Activated CD8-positive, alpha-beta memory T cell treated with anti-CD3 and anti-CD28 coated beads for 1 hour (primary cell): ENCODE measurements at places on chromosomes 7 and 10.

DNA sequence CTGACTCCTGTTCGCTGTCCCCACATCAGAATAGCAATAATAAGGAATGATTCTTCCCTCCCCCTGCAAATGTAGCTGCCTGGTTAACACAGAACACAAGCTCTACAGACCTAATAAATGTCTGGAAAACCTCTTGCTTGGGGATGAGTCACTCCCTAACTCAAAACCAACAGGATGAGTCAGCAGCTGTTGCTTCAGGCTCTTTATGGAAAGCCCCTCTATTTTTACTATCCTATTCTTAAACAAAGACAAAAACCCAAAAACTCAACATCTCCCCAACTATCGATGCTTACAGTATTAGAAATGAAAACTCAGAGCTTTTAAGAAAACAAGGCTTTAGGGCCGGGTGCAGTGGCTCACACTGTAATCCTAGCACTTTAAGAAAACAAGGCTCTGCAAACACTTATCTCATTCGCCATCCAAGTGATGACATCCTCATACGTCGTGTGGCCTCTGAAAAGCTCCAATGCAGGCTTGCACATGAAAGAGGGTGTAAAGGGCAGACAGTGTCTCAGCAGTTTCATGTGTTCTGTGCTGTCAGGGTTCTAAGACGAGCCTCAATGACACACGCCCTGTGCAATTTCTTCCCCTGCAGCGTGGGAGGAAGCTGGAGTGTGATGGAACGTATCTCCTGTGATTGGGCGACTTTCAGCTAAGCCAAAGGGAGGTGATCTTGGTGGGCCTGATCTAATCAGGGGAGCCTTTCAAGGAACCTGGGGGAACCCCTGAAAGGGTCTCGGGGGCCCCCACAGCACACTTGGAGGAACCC is 70.1 kb downstream of the AMZ1 start:
- DNase-seq = no peak

DNA sequence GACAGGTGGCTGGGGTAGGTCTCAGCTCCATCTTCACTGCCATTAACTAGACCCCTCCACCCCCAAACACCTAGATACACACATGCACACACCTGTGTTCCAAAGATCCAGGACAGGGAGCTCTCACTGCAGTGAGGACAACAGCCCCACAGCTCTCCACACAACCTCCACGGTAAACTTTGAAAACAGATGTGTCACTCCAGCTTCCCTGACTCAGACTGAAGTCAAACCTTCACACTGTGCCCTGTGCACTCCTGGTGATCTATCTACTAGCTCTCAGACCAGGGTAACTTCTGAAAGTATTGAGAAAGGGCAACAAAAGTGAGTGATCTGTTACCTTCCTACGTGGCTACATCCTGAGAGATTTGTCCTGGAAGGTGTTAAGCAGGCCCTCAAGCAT is 519.8 kb downstream of the XPNPEP1 start:
- DNase-seq = no peak

- no peak for DNase-seq
Measured at GRCh38 chr7:5625938-5626337, 155.5 kb downstream of the RNF216 start.

DNA sequence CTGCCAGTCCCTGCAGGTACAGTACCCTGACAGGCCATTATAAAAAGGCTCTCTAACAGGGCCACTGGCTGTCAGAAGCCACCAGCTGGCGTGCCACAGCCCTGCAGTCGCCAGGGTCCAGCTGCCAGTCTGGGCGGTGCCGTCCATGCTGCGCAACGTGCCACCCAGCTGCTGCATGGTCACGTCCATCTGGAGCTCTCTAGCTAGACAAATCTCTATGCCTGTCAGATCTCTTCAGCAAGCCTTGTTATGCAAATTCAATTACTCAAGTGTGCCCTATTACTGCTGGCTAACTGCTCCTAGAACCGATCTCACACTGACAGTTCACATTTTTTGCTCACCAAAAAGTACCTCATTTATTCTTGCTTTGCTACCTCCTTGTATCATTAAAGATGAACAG is 75.9 kb downstream of the HIBADH start:
- DNase-seq = no peak

DNA sequence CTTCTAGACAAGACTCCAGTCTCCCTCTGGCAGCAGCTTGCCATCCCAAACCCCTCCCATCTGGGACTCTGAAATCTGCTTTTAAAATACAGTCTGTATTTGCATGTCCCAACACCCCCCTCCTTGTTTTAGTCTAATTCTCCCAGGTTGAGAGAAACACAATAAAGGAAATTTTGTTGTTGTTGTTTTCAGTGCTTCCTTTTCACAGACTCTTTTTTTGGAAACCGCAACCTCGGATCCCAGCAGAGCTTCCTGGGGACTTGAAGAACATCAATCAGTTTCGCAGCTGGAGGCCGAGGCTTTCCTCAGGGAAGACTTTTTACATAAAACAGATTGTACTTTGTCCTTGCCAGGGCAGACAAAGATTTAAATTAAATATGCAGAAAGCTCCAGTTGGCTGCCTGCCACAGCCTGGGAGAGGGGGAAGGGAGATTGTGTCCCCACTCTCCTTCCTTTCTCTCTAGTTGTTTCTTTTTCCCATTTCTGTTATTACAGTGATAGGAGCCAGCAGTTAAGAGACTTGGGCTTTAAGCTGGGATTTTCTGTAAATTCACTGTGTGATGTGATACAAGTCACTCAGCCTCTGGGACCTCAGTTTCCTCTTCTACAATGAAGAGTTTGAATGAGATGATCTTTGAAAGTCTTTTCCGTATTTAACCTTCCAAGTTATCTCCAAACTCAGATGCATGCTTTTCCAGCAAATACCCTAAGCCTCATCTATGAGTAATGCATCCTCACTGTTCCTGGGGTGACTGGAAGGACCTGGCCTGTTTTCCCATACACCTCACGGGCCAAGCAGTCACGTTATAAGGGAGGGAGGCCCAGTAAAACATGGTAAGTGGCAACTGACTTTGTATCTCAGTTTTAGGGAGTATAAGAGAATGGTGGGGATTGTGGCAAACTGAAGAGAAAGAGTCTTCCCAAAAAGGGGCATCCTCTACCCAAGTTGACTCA is 192.3 kb downstream of the REEP3 start:
- DNase-seq = no peak

- DNase-seq = no peak
Measured at GRCh38 chr10:87507879-87508483, 3.3 kb downstream of the MINPP1 start.

DNA sequence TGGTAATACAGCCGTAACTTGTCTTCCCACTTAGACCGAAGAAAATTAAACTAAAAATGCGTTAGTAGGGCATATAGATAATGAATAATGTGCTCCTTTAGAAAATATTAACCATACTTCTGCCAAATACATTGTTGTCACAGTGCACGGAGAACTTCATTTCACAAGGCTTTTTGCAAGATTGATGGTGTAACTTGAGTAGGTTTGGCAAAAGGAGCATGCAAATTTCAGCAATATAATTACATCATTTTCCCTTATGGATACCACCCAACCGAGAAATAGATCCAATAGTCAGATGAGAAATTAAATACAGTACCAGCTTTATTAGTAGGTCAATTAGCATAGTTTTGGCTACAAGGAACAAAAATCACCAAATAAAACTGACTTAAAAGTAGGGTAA is 792.6 kb upstream of the C7orf33 start:
- no peak for DNase-seq

- no peak for DNase-seq
Measured at GRCh38 chr7:43535810-43536585, 46.9 kb upstream of the STK17A start.

- DNase-seq = no peak
Measured at GRCh38 chr10:131649617-131650016, 251.2 kb upstream of the PPP2R2D start.

- no peak for DNase-seq
Measured at GRCh38 chr7:103929901-103930311, 59.6 kb downstream of the RELN start.

- DNase-seq = no peak
Measured at GRCh38 chr10:11150879-11151415, 133.3 kb downstream of the CELF2 start.

- DNase-seq = peak; percentile 33
Measured at GRCh38 chr7:24812305-24812945, 55.2 kb upstream of the GSDME start.

GRCh38 chr10:7886056-7886455 is 67.8 kb downstream of the TAF3 start:
- no peak for DNase-seq

GRCh38 chr7:22663721-22664120 is 63.3 kb upstream of the IL6 start:
- no peak for DNase-seq

DNA sequence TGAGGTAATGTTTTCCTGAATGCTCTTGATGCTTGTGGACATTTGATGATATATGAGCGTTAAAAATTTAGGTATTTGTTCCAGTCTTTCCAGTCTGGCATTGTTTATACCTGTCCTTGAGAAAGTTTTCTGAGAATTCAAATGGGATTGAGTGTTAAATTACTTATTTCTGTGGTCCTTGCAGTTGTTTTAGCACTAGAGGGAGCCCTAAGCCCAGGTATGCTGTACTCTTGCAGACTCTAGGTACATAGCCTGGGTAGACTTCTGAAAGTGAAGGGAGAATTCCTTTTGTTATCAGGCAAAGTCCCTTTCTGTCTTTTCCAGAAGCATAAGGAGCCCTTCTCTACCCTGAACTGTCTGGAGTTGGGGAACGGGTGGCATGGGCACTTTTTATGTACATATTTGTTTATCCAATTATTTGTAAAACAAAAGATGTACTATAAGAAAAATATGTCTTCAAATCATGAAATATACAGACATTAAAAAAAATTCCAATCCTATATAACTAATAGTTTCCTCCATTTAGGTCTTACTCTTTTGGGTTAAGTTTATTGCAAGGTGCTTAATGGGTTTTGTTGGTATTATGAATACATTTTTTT is 262.1 kb downstream of the ATRNL1 start:
- DNase-seq = no peak

GRCh38 chr10:127947211-127947610 is 40.3 kb downstream of the PTPRE start:
- no peak for DNase-seq

- no peak for DNase-seq
Measured at GRCh38 chr7:74207586-74207985, 2.2 kb upstream of the LAT2 start.

DNA sequence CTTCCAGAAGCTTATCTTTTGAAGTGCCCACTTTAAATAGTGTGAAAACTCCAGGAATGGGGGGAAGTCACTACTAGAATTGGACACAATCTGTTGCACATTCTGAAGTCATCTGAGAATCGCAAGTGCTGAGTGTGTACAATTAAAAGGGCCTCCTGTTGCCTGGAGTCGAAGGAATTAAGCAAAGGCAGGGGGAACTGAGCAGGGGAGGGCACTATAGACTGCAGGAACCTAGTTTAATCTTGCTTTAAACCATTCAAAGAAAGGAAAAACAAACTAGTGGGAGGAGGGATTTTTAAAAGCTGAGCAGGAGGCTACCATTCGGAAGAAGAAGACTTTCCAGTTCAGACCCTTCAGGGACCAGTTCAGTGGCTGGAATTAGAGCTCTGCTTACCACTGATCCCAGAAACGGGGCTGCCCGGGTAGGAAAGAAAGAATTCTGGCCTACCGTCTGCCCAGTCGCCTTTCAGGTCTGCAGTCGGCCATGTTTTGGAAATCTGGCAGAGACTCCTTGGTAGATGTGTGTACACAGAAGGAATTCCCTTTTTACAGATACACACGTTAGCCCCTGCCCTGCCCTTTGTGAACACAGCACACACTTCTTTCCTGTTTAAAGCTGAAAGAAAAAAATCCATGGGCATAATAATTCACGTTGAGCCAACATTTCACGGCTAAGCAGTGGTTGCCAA is 610.6 kb upstream of the FOXK1 start:
- no peak for DNase-seq

DNA sequence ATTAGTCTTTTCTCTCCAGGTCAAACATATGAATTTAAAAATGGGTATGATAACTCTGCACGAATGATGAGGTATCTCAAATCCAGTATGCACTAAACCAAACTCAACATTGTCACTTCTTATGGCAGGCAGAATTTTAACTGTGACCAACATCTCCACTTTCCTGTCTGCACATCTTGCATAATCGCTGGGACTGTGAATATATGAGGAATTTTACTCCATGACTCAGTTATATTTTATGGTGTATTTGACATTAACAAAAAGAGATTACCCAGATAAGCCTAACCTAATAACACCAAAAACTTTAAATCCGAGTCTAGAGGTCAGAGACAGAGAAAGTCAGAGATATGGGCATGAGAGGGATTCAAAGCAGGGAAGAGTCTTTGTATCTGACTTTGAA is 454.5 kb upstream of the SEMA3D start:
- no peak for DNase-seq

GRCh38 chr7:86788948-86789347 is 145.2 kb downstream of the GRM3 start:
- DNase-seq = no peak

- no peak for DNase-seq
Measured at GRCh38 chr10:31678575-31679516, 249.8 kb downstream of the ARHGAP12 start.

DNA sequence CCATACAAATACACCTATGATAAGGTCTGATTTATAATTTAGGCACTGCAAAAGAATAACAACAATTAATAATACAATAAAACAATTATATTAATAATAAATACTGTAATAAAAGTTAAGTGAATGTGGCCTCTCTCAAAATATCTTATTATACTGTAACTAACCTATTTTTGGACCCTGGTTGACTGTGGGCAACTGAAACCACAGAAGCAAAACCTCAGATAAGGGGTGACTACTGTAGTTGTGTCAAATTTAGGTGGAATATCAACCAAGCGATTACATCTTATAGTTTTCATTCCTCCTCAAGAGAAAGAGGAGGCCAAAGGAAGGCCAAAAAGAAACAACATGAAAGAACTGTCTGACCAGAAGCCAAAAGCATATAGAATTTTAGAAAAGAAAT is 103.9 kb downstream of the SKAP2 start:
- DNase-seq = no peak

GRCh38 chr7:128362670-128363069 is 1.2 kb upstream of the PRRT4 start:
- DNase-seq = no peak

DNA sequence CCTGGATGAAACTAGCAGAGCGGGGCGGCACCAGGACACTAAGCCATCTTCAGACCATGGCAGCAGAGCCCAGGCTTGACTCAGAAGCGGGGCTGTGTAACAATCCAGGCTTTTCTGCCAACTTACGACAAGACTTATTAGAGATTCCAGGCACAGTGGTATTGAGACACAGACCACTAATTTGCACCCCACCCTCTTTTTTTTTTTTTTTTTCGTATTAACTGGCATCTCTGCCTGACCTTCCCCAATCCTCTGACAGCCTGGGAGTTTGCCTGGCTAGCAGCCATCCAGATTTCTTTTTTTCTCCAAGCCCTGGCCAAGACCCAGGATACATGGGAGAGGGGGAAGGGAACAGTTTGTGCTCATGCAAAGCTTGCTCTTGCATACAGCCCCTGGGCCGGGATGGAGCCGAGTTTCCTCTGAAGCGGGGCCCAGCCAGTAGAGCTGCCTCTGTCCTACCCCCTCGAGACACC is 182.4 kb downstream of the PLXNA4 start:
- DNase-seq = no peak

GRCh38 chr7:74263399-74264120 is 9.4 kb upstream of the RFC2 start:
- no peak for DNase-seq

GRCh38 chr7:158704524-158705233 is at the start of gene NCAPG2:
TSS of gene NCAPG2 (minus strand) at chr7:158704804. CDS start at chr7:158701899, 2,905 bp downstream.
- peak; percentile 97 for DNase-seq
